Colonic mucosa (tissue), 4 donors: ENCODE measurements at places on chromosomes 5 and 9. TPM values are rescaled to one million over a fixed set of nuclear protein-coding genes. Genes with fewer than 3 reads are reported as not detected.

DNA sequence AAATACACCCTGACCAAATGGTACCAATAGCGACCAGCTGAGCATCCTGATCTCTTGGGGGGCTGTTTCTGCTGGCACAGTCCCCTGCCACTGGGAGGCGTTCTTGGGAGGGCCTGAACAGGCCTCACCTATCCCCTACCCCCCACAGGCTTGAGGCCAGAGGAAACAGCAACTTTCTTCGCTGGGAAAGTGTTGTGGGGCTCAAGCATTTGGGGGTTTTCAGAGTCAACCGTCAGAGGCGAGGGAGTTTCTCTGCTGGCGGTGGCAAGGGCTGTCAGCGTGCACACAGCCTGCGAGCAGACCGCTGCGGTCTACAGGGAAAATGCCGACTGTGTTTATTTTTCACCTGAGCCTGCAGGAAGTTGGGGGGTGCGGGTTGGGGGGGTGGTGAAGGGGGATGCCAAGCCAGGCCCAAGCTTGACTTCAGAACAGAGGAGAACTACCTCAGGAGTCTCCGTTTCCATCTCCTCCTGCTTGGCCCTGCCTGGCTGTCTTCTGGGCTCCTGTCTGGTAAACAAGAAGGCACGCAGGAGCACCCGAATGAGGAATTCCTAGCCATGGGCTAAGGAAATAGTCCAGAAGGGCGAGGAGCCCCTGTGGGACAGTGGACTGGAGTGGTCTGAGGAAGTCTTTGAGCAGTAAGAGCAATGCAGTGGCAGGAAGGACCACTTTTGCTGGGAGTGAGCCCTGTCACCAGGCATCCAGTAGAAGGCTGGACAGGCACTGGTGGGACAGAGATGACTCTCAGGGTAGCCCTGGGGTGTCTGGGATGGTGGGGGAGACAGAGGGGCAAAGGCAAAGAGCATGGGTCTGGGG lies 18.1 kb downstream of the TCF7 start:
- DNase-seq = no peak

DNA sequence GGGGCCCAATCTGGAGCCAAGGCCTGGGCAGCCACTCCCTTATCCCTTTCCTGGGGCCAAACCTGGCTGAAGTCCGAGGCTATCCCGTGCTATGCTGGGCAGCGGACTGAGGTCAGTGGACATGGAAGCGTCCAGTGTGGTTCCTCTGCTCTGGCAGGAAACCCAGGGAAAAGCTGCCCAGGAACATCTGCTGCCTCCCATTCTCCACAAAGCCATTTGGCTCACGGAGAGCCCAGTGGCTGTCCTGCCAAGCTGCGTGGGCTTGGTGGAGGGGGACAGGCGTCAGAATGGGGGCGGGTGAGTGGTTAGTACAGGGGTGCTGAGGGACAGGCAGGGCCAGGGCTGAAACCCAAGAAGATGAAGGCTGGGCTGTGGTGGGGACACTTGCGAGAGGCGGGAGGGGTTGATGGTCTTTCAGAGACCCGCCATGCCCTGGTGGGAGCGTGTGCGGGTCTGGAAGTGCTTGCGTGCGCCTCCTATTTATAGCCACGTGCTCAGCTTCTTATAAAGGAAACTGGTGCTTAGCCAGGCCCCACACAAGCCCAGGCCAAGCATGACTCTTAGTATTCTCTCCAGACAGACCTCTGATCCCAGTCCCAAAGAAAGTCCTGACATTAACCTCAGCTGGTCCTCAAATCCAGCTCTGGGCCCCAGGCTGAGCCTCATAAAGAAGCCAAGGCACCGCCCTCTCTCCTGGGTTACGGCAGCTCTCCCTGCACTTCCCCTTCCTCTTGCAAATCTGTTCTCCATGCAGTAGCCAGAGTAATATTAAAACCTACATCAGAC lies 9.4 kb upstream of the SLC6A7 start:
- DNase-seq = peak; percentile 82

The NSMF gene
- total RNA-seq = 47.8 TPM

GRCh38 chr5:11611011-11611410 lies 293.2 kb downstream of the CTNND2 start:
- DNase-seq = no peak

The DNM1 gene
- 2.5 TPM for total RNA-seq

The BNIP1 gene
- total RNA-seq = 11.4 TPM

GRCh38 chr5:122705851-122706250 lies 69.0 kb upstream of the SNX2 start:
- DNase-seq = no peak

The PLEKHG4B gene
- 0.05 TPM for total RNA-seq

DNA sequence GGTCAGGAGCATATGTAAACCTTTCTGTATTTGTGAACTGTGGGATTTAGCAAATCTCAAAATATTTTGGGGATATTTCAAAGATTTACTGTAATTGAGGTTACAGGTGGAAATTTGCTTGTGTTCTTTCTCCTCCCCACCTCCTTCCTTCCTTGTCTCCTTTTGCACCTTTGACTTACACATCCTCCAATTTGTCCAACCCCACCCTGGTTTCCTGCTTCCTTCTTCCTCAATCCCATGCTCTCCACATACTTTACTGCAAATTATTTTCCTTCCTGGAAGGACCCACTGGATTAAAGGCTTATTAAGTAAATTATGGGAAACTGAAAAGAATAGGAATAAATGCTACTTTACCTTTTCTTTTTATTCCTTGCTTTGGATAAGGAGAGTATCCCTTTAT lies 74.5 kb upstream of the LRRC70 start:
- DNase-seq = no peak

- no peak for DNase-seq
Measured at GRCh38 chr5:72328172-72328571, 8.0 kb downstream of the PTCD2 start.

The CARD6 gene
- total RNA-seq = 1.3 TPM

DNA sequence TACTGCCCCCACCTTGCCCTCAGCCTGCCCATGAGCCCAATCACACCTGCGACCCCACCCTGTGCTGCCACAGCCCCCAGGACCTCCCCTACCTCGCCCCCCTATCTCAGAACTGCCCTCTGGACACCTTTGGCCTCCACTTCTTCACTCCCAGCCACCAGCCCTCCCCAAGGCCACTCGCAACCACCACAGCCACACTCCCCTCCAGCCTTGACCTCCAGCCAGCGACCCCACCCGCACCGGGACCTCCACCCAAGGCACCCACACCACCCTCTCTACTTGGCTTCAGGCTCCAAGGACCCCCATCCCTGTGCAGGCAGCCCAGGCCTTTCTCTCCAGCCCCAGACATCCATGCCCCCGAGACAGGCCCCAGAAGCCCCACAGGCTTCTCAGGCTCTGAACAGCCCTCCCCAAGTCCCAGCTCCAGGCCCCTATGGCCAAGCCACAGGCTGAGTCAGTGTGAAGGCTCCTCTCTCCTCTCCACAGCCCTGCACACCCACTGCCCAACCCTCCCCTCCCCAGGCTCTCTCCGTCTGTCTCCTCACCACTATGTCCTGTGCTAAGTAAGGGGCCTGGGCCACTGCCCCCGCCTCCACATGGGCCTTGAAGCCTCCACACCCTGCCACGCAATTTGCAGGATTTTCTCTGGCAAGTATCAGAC lies 2.0 kb downstream of the AK1 start:
- DNase-seq = no peak

DNA sequence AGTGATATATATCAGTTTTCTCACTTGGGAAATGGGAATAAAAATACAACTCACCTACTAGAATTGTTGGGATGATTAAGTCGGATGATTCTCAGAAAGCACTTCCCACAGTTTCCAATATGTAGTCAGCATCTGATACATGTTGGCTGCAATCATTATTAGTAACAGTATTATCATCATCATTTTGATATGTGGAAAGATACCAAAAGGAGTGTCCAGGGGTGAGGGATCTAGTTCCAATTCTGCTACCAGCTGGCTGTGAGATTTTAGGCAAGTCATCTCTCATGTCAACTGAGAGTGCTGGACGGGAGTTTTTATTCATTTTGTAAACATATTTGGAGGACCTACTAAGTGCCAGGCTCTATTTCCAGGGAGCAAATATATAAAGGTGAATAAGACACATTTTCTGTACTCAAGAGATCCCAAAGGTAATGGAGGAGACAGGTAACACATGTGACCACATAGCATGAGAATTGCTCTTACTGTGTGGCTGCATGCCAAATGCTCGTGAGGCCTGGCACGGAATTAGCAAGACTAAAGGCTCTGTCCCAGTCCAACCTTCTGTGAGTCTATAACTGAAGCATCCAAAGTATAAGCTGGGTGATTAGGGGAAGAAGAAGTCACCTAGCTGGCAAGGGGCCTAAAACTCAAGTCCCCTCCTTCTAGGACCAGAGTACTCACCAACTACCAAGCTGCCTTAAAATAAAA lies 83.0 kb downstream of the GRIA1 start:
- DNase-seq = no peak

GRCh38 chr5:119578937-119579336 lies 50.4 kb upstream of the FAM170A start:
- DNase-seq = no peak

GRCh38 chr5:127428748-127429147 lies 88.7 kb upstream of the PRRC1 start:
- DNase-seq = no peak

DNA sequence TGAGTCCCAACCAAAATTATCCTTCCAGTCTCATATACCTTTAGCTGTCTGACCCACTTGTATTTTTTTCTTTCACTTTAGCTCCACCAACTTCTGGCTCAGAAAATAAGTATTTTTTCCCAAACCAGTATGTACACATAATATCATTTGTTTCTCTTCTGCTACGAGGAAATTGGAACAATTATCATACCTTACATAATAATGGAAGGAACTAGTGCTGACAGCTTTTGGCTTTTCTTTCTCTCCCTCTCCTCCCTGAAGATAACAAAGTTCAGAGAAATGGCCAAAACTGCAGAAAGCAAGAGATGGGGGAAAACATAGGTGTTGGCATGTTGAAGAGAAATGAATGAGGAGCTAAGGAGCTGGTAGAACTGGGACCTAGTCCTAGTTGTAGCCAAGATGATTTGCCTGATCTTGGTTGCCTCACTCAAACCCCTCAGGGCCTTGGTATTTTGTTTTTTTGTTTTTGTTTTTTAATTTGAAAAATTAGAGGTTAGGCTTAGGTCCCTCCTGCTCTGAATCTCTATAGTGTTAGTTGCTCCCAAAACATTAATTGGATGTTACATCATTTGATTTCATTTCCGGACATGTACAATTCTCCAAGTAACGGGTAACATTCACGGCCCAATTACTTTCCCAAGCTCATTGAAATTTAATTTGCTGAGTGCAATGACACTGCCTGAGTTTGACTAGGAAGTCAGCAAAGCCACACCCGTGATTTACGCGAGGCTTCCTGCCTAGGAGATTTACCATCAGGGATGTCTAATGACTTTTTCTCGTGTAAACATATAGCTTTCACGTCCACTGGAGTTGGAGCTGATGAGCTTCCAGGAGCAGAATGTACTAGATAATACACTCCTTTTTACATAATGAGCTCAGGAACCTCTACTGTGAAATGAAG lies 291.6 kb downstream of the TLE1 start:
- DNase-seq = no peak

- peak; percentile 50 for DNase-seq
Measured at GRCh38 chr9:131656356-131657036, 83.4 kb downstream of the RAPGEF1 start.

DNA sequence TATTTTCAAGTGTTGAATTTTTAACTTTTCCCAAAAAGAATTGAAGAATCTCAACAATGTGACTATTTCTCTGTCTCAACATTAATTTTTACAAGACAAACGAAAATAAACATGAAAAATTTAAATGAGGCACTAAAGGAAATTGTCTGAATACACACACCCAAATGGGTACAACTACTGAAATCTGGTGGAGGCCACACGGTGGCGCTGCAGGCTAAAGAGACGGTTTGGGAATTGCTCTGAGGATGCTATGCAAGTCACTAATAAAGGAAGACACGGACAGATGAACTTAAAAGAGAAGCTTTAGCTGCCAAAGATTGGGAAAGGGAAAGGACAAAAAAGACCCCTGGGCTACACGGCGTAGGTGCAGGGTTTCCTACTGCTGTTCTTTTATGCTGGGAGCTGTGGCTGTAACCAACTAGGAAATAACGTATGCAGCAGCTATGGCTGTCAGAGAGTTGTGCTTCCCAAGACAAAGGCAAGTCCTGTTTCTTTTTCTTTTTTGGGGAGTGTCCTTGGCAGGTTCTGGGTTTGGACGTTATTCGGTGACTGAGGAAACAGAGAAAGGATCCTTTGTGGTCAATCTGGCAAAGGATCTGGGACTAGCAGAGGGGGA lies at the start of gene PCDHB10:
PCDHB10 (plus strand) TSS at position 244 of the 616 bp plus-strand sequence; CDS start at position 444, 200 bp downstream.
- DNase-seq = peak; percentile 26

- DNase-seq = no peak
Measured at GRCh38 chr9:114851306-114851705, 45.5 kb upstream of the TNFSF15 start.

The PCDHAC1 gene
- 0.10 TPM for total RNA-seq
